ENCODE measurements at places on chromosomes 16 and 17.
A peak's percentile ranks its signal among the peaks of the same experiment; 100 is the strongest.

- DNase-seq = no peak
These were observed 684 bp upstream of the RSAD1 start for GRCh38 chr17:50477976-50478375.

DNA sequence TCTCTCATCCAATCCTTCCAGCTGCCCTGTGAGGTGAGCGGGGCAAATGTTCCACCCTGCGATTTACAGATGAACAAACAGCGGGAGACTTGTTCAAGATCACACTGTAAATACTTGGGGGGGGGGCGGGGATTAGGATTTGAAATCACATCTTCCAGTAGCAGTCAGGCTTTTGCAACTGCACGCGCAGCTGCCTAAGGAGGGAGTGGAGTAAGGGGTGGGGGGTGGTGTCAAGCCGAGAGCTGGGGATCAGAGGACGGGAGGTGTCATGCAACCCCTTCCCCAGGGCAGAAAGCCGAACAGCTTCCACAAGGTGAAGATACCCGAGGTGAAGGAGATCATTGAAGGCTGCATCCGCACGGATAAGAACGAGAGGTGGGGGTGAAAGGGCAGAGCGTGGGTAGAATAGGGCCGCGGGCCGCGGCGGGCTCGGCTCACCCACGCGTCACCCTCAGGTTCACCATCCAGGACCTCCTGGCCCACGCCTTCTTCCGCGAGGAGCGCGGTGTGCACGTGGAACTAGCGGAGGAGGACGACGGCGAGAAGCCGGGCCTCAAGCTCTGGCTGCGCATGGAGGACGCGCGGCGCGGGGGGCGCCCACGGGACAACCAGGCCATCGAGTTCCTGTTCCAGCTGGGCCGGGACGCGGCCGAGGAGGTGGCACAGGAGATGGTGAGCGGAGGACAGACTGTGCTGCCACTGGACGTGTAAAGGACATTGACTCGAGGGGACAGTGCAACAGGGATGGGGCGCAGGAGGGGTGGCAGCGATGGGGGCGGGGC, 4.6 kb downstream of the WNK4 start:
- DNase-seq = no peak

DNA sequence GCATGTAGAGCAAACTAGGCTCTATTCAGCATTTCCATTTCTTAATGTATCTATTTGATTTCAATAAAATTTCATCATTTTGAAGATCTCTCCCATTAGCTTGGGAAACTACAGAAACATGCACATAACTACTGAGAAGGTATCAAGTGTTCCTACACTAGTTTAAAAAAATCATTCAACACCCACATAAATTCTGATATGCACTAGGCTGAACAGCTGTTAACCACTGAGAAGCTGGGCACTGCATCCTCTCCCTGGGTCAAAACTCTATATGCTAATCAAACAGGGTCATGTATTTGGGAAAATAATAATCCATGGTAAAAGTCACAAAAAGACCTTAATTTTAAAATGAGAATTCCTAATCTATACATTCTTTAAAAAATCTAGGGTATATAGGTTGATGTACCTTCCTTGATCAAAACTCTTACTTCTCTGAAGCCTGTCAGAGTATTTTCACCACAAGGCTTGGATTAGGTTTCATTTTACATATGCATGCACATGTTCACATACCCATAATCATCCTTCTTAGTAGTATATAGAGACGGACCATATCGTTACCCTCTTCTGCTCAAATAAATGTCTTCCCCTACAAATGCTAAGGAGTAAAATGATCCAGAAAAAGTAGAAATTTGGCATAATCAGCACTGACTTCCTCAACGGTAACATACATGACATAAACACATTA, 57.2 kb downstream of the KANSL1 start:
- DNase-seq = peak; percentile 32

DNA sequence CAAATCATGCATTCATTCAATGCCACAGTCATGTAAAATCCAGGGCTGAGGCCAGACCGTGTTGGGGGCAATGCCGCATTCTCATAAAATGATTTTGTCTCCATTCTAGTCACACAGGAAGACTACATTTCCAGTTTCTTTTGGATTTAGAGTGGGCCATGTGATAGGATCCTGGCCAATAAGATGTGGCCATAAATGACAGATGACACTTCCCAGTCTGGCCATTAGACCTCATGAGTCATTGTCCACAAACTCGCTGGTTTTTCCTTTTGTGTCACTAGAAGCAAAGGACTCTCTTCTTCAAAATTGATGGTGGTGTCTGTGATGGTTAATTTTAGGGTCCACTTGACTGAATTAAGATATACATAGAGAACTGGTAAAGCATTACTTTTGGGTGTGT, 352.3 kb downstream of the UTP18 start:
- DNase-seq = no peak

DNA sequence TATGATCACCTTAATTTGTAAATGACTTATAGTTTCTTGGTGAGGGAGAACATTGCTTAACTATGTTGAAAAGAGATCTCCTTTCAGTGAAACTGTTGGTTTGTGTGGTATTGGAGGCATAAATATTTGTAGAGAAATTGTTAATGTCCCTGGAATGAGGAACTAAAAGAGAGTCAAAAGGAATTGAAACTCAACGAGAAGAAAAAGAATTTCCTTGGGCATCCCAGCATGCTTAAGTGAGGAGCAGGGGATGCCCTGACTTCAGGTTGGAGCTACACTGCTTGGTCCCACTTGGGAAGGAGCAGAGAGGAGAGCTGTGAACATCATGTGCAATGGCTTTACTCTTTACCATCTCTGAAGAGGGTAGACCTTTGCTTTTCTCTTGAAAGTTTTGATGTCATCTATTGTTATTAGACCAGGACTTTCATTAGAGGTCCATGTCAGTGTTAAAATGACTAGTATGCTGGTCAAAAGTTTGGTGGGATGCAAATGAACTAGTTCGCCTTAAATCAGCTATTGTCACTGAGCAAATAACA, 21.7 kb downstream of the KRT23 start:
- no peak for DNase-seq

- DNase-seq = no peak
These were observed 35.6 kb downstream of the ABR start for GRCh38 chr17:1144162-1144561.

GRCh38 chr16:89095491-89095951, 1.9 kb downstream of the ACSF3 start:
- no peak for DNase-seq

DNA sequence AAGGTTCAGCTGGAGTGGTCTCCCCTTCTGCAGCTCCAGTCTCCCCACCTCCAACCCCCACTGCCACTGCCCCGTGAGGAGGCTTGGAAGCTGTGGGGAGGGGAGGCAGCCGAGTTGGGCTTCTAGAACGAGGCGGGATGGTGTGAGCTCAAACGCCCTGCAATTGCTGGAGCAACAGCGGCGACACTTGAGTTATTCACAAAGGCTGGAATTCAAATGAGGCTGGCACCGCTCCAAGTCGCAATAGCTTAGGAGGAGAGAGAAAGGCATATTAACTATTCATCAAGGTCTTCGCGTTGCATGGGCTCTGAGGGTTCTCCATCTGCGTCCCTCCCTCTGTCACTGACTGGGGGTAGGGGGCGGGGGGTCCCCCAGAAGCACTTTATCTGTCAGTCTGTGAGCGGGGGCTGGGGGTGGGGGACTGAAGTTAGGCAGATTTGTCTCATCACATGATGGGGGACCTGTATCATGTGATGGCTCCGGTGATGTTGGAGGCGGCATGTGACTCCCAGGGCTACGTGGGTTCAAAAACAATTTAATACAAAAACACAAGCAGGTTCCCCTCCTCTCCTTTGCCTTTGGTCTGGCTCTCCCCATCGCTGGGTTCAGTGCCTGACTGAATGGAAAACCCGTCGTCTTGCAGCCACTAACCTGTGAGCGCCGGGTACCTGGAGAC, 70.5 kb downstream of the RBBP6 start:
- peak; percentile 82 for DNase-seq

GRCh38 chr16:1010251-1010650, 28.7 kb downstream of the SOX8 start:
- peak; percentile 61 for DNase-seq

DNA sequence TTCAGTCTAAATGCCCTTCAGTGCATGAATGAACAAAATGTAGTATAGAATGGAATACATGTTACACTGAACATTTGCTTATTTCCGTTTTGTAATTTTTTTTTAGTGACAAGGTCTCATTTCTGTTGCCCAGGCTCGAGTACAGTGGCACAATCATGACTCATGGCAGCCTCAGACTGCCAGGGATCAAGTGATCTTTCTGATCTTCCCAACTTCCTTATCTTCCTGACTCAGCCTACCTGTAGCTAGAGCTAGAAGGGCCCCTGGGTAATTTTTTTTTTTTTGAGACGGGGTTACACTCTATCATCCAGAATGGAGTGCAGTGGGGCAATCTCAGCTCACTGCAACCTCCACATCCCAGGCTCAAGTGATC, 7.3 kb upstream of the SLX4 start:
- DNase-seq = no peak

GRCh38 chr16:75258807-75259141, 7.3 kb upstream of the BCAR1 start:
- no peak for DNase-seq

DNA sequence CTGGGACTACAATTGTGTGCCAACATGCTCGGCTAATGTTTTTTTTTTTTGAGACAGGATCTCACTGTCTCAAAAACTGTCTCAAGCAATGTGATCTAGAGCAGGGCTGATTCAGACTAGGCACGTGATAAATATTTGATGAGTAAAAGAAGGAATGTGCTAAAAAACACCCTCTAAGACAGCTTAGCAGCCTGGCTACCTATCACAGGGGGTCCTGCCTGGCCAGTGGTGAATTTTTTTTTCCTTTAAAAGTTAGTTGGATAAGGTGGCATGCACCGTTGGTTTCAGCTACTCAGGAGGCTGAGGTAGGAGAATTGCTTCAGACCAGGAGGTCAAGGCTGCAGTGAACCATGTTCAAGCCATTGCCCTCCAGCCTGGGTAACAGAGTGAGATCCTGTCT, 14.8 kb upstream of the GPATCH8 start:
- no peak for DNase-seq
